ENCODE measurements at places on chromosomes 5 and 9.
A peak's percentile ranks its signal among the peaks of the same experiment; 100 is the strongest.

- DNase-seq: no peak
These were observed 3.7 kb downstream of the DTWD2 start for GRCh38 chr5:118984602-118985001.

DNA sequence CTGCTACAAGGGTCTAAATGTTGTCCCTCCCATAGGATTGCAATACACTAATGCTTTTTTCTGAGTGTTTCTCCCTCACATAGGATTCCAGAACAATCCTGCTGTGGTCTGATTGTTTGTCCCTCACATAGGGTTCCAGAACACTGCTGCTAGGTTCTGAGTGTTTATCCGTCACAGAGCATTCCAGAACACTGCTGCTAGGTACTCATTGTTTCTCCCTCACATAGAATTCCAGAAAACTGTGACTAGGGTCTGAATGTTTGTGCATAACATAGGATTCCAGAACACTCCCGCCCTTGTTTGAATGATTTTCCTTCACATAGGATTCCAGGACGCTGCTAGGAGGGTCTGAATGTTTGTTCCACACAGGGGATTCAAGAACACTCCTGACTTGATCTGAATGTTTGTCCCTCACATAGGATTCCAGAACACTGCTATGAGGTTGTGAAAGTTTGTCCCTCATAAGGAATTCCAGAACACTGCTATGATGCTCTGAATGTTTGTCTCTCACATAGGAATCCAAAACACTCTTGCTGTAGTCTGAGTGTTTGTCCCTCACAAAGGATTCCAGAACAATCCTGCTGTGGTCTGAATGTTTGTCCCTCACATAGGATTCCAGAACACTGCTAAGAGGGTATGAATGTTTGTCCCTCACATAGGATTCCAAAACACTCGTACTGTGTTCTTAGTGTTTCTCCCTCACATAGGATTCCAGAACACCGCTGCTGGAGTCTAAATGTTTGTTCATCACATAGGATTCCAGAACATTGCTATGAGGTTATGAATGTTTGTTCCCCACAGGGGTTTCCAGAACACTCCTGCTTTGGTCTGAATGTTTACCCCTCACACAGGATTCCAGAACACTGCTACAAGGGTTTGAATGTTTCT, 213.5 kb downstream of the FOXD4L6 start:
- DNase-seq: no peak

DNA sequence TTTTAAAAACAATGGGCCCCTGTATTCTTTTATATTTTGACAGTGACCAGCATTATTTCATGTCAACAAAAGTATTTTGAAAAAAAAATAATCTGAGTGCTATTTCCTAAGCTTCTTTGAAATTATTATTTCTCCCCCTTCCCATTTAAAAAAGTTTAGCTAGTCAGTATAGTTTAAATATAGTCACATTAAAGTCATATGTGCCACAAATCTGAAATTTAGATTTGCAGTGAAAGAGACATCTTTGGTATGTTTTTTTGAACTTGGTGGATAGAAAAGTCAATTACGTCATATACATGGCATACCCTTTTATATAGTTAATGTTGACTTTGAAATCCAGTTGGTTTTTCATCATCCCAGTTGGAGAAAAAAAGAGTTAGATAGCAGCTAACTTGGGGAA, 297.0 kb downstream of the CCDC171 start:
- DNase-seq: no peak

DNA sequence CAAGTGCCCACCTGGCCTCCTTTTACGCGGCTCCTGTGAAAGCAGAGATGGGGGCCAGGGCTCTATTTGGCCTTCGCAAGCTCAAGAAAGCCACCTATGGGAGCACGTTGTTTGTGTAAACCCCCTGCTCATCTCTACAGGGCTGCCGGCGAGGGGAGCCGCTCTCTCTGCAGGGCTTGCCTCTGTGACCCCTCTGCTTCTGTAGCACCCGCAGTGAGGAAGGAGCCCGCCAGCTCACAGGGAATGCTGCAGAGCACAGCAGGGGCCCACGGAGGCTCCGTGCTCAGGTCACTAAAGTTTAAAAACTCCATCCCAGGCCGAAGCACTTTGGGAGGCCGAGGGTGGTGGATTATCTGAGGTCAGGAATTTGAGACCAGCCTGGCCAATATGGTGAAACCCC, 376.8 kb downstream of the IRX2 start:
- DNase-seq: no peak

DNA sequence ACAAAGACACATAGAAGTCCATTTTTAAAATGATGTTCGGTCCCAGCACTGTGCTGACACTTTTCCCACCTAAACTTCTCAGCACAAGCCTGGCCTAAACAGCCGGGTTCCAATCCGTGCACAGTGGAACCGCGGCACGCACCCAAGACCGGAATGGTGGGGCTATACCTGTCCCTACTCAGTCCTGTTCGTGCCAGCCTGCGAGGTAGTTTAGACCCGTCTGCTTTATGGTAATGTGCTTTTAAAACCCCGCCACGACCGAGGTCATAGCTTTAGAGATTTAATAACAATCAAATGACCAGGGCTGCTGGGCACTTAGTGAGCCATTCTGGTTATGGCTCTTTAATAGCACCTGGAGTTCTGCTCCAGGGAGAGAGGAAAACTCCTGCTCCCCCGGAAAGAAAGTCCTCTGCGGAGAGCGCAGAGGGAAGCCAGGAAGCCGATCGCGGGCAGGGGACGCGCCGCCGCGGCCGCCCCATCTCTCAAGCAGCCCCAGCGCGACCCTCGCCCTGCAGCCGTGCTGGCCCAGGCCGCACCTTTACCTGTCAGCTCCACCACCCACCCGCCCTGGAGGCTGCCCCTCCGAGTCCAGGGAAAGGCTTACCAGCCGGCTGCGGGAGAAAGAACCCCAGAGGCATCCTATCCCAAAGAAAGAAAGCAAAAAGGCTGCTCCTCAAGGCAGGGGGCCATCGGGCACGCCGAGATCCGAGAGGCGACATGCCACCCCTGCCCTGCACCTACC, 511 bp downstream of the ARL15 start:
- no peak for DNase-seq

- DNase-seq: no peak
These were observed 5.1 kb downstream of the ZNF462 start for GRCh38 chr9:106868087-106868486.

DNA sequence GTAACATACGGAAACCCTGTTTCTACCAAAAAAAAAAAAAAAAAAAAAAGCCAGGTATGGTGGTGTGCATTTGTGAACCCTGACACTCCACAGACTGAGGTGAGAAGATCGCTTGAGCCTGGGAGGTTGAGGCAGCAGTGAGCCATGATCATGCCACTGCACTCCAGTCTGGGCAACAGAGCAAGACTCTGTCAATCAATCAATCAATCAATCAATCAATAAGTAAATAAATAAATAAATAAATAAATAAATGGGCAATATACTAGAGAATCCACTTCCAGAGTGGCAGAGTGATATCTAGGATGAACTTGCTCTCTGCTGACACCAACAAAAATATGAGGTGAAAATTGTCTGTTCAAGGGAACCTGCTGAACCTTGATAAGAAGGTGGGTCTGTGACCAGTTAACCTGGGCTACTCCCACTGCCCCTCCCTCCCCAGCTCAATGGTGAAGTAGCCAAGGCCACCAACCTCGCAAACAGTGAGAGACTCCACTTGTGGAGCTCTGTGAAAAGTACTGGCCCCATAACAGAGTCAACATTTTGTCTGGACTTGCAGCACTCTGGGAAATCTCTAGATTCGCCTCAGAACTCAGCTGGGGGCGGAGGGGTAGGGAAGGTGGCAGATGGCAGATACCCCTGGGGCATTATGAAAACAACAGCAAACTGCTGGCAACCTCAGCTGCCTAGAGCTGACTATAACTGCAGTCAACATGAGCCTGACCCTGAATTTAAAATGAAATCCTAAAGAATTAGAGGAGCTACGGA, 163.7 kb downstream of the ROR2 start:
- DNase-seq: no peak

DNA sequence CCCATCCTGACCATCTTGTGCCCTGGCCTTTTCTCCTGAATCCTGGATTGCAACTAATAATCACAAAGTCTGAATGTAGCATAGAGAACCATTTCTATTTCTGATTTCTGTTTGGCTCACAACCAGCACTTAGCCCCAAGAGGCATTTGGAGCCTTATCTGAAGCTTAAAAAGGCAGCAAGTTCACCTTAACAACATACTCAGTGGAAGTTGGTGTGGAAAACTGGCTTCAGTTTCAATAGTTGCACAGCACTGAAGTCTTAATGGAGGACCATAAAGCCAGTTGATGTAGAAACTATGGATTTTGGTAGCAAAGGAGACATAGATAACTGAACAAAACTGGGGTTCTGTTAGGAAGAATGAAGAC, 574.1 kb downstream of the PSAT1 start:
- DNase-seq: no peak

- DNase-seq: no peak
These were observed 33.5 kb upstream of the SHOC1 start for GRCh38 chr9:111828193-111828592.

GRCh38 chr9:73613092-73613701, 461.5 kb downstream of the ANXA1 start:
- DNase-seq: no peak

DNA sequence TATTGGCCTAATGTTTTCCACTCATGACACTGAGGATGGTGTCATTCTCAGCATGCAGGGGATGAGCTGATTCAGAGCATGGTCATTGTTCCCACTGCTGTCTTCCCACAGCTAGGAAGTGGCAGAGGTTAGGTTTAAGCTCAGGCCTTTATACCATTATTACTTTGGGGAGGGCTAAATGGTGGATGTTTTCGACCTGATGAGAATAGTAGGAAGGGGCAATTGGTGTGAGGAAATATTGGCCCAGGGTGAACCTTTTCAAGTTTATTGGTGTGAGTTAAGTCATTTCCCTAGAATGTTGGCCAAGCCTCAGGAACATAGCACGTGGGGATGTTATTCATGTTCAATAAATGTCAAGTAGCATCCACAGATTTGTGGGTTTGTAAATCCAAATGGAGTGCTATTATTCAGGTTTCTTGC, 59.6 kb downstream of the ARHGAP26 start:
- DNase-seq: no peak

- DNase-seq: no peak
These were observed 778 bp downstream of the TRIM41 start for GRCh38 chr5:181223729-181224389.

GRCh38 chr5:38208782-38209378, 49.5 kb upstream of the EGFLAM start:
- peak; percentile 20 for DNase-seq

- no peak for DNase-seq
These were observed 65.8 kb downstream of the SHB start for GRCh38 chr9:38003230-38003629.

GRCh38 chr5:67095346-67096171, 101.0 kb downstream of the CD180 start:
- no peak for DNase-seq

- DNase-seq: no peak
These were observed 109.1 kb upstream of the ELL2 start for GRCh38 chr5:96070622-96071225.

DNA sequence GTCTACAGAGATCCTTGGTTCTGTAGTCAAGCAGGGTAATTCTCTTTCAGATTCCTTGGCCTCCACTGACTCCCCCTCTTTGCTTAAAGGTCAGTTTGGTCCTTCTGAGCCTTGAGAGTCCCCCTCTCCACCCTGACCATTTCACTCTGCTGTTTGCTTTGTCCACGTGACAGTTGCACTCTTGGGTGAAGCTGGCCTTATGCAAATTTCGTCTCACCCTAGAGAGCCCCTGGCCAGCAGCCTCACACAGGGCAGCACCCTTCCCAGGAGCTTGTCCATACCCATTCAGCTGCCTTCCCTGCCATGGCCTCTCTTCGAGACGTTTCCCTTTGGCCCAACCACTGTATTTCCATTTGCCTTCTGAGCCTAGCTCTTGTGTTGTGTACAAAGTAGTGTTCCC, 63.7 kb downstream of the PRKACG start:
- DNase-seq: no peak

- no peak for DNase-seq
These were observed 5.7 kb upstream of the RAPGEF1 start for GRCh38 chr9:131745610-131746009.

- no peak for DNase-seq
These were observed 5.1 kb downstream of the PIP5K1B start for GRCh38 chr9:68710111-68710471.

GRCh38 chr5:148708854-148709253, 54.5 kb upstream of the HTR4 start:
- no peak for DNase-seq

DNA sequence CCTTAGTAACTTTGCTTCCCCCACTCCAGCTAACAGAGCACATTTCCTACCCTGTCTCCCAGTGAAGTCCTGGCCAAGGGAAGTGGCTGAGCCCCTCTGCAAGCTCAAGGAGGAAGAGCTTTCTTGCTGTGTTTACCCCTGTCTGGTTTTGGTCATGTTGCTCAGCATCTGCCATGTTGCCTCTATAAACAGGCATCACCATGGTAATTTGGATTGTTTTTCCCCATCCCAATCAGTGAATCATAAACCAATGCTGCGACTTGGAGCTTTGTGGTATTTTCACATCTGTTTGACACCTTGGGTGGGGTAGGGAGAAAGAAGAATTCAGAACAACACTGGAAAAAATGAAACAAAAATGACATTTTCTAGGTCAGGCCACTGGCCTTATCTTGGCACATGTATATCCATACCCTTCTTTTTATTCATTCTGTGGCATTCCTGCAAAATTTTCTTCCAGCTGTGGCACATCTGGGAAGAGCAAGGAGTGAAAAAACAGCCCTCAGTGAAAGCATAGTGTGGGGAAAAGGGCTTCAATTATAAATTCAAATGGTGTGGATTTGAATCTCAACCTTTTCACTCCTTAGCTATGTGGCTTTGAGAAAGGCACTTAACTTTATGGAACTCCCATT, 42.5 kb downstream of the SLIT3 start:
- no peak for DNase-seq

DNA sequence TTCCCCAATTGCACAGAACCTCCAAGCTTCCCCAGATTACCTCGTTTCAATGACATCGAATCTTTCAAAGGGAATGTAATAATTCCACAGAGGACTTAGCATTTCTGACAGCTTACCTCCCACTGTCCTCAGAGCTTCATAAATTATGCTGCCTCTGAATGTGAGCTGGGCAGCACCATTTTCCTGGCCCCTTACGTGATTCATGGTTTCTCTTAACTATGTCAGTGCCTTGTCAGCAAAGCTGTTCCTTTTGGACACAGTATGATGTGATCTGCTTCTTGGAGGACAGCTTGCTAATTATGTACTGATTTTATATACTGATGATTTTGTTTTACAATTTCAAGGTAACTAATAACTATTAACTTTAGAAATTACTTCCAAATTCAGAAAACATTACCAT, 27.7 kb upstream of the SSBP2 start:
- DNase-seq: no peak

- DNase-seq: no peak
These were observed 566.9 kb downstream of the PDE4D start for GRCh38 chr5:59326596-59326995.

DNA sequence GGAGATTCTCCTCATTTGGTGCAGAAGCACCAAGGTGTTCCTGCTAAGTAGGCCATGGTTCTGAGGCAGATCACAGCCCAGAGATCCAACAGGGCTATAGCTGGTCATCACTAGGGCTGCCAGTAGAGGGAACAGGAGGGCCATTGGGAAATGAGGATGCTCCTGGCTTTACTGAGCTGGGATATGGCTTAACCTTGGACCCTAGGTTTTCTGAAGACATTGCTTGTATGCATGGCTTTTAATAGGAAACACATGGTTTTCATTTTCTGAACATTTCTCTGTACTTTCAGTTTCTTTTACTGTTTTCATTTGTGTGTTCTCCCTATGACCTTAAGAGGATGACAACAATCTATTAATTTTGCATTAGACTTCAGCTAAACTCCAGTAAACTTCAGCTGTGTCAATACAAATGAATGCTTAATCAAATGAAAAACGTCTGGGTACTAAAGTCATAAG, at the start of gene IFNW1:
Gene IFNW1 (minus strand): TSS at position 406 of the 456 bp plus-strand sequence. CDS start 262 bp downstream, at position 144.
- no peak for DNase-seq

GRCh38 chr5:60260658-60261057, 367.1 kb upstream of the PDE4D start:
- DNase-seq: no peak

Measured in glomerular endothelial cell (primary cell).